ENCODE measurements at places on chromosomes 11 and 22.

DNA sequence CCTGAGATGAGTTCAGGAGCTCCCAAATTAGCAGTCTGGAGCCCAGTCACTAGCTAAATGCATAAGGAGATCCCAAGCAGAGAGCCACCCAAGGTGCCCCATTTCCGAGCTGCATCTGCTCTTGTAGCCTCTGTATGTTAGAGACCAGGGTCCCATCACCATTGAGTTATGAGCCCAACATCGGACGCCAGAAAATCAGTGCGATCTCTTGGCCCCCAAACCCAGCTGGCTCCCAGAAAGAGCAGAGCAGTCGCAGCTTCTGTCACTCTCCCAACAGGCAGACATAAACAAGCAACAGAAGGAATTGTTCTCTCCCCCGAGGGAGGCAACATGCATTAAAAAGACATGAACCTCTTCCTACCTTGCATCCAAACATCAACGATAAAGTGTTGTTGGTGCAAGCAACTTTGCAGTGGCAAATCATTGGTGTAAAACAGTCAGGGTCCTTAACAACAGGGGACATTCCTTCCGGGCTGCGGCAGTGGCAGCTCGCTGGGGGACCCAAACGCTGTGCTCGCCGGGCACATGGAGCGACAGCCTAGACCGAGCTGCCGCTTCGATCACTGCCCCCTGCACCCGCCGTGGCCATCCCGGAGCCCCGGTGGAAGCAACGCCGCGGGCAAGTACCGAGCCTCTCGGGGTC, 907.1 kb downstream of the DLG2 start:
- DNase-seq, result no peak

GRCh38 chr11:113110046-113110445, 148.8 kb downstream of the NCAM1 start:
- no peak for DNase-seq

GRCh38 chr11:26332572-26332915, 614 bp downstream of the ANO3 start:
- no peak for DNase-seq

DNA sequence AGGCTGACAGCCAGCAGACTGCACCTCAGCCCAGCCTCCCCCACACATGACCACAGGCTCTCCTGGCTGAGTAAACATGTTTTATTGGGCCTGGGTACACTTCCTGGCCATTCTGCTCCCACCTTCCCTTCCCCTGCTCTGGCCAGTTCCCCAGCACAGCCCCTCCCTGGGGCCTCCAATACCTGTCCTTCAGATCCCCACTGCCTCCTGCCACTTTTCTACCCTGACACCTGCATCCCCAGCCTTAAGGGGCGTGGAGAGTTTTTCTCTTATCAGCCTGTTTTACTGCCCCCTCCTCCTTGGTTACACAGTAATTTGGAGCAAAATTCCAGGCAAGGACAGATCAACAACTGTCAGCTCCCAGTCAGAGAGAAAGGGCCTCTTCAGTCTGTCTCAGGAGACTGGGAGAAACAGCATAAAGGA, at the start of gene ISX:
Gene ISX (plus strand): TSS at position 363 of the 423 bp plus-strand sequence. CDS start 930 bp downstream, outside the sequence.
- DNase-seq, result no peak

GRCh38 chr11:126679033-126679432, 321.5 kb downstream of the KIRREL3 start:
- DNase-seq, result no peak

All from stimulated activated CD4-positive, alpha-beta T cell treated with anti-CD3 and anti-CD28 coated beads, Interleukin-1b, Interleukin-23, amount 100 ng/mL, for 1 hour (primary cell).